ENCODE measurements at places on chromosomes 7 and 10.

DNA sequence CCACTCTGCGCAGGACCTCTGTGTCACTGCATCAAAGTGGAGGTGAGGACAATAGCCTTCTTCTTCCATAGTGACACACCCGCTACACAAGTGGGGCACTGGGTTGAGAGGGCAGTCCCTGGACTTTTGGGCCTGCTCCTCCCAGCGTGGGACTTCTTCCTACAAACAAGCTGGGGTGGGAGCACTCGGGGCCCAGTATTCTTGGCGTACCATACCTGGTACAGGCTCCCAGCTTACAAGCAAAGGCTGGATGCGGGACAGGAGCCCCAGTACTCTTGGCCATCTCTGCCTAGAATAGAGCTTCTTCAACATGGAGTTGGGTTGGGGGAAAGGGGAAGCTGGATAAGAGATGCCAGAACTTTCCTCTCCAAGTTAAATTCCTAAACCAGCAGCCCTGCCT is 426.8 kb upstream of the FOXK1 start:
- DNase-seq = no peak

GRCh38 chr7:137235434-137235833 is 108.1 kb downstream of the PTN start:
- no peak for DNase-seq

GRCh38 chr10:95742485-95742884 is 13.5 kb upstream of the ENTPD1 start:
- no peak for DNase-seq

DNA sequence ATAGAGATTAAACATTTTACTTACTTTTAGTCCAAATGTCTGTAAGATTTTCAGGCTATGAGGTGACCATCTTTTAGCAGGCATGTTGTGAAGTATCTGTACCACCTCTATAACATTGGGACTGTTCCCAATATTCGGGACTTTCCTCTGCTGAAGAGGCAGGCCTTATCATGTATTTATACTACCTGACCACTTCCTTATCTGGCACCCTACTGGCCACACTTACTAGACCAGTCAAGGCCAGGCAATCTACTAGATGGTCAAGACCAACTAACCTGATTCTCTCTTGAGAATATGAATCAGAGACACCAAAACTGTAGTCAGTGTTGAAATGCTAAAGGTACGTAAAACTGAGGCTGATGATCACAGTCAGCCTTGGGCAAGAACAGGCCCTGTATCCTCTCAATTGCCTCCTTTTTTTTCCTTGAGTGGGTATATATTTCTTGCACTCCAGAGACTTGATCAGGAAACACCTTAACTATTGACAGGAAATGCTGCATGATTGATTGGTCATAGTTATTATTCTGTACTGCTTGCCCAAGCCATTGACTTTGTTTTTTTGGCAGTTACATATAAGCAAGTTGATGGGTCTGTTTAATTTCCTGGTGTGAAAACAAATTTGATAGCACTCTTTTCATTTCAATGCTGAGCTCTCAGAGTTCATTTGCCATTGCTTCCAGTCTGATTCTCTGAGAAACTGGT is 5.2 kb upstream of the PRKAR2B start:
- no peak for DNase-seq

DNA sequence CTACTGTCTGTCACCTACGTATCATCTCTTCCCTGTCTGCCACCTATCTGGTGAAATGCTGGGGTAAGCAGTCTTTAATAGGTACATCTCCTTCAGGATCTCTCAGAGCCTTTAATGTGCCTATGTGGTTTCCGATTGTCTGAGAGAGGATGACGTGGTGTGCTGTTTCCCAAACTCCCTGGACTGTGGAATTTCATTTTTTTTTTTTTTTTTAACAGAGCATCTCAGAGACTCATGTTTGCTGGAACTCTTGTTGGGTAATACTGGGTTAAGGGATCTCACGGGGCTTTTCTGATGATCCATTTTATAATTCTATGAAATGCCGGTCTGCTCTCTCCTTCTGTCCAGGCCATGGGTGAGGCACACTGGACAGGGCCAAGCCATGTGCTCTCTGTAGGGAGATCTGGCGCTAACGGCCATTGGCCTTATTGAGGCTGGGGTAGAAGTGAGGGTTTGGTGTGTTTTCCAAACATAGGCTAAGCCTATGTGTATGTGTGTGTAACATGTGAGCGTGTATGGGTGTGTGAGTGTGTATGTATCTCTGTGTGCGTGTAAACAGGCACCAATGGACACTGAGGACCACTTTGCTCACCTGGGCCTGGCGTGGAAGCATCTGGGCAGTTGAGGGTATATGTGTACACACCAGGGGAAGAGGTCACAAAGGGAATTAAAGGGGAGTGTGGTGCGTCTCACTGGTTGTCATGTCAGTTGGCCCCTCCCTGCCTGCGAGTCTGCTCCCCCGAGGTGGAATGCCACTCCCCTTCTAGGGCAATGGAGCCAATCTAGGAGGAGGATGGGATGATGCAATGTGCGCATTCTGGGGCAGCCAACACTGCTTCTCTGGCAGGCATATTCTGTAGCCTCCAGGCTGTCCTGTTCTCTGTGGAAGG is 7.8 kb downstream of the ADRA2A start:
- DNase-seq = no peak

GRCh38 chr7:50226669-50227068 is 77.8 kb upstream of the IKZF1 start:
- no peak for DNase-seq

DNA sequence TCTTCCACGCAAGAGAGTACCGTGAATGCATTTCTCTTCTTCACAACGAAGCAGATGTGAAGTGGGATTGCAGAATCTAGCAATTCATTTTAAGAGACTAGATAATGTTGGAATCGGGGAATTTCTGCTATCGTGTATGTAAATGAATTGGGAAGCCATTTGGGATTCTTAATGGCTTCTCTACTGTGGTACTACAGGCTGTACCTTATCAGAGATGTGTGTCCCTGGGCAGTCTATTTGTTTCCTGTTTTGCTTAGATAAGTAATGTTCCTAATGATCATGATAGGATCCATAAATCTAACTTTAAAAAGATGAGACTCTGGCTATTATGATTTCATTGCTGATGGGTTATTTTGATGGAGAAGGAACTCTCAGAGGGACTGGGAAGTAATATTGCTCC is 320.6 kb downstream of the REEP3 start:
- no peak for DNase-seq

GRCh38 chr10:122682522-122682921 is 17.1 kb downstream of the C10orf120 start:
- DNase-seq = no peak

DNA sequence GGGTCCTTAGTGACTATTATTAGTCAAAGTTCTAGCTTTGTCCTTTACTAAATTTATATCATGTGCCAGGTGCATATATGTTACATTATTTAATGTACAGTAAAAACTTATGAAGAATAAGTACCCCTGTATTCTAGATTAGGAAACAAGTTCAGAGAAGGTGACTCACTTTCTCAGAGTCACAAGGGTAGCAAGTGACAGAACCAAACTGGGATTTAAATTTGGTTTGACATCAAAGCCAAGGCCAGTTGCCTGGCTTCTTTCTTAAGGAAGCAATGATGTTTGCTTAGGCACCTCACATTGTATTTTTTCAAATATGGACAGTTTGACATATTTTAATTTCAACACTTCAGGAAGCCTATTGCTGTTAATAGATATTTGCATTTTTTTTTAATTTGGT is 2.5 kb downstream of the LSM8 start:
- no peak for DNase-seq

All from T follicular helper cell (primary cell).